ENCODE measurements at places on chromosomes 11 and 22.
A peak's percentile ranks its signal among the peaks of the same experiment; 100 is the strongest.

DNA sequence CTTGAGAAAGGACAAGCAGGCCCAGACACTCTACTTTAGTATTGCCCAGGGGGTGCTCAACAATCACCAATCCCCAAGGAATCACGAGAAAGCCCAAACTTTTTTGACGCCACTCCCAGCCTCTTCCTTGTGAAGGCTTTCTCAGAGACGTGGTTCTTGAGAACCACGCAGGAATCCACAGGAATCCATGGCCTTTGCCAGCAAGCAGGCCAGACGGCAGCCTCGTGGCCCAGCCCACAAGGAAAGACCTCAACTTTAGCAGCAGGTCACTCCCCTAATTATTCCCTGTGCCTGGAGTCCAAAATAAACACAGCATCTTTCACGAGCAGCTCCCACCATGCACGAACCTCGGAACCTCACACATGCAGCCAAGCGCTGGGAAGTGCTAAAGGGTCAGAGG lies 104.2 kb downstream of the WT1 start:
- no peak for DNase-seq

DNA sequence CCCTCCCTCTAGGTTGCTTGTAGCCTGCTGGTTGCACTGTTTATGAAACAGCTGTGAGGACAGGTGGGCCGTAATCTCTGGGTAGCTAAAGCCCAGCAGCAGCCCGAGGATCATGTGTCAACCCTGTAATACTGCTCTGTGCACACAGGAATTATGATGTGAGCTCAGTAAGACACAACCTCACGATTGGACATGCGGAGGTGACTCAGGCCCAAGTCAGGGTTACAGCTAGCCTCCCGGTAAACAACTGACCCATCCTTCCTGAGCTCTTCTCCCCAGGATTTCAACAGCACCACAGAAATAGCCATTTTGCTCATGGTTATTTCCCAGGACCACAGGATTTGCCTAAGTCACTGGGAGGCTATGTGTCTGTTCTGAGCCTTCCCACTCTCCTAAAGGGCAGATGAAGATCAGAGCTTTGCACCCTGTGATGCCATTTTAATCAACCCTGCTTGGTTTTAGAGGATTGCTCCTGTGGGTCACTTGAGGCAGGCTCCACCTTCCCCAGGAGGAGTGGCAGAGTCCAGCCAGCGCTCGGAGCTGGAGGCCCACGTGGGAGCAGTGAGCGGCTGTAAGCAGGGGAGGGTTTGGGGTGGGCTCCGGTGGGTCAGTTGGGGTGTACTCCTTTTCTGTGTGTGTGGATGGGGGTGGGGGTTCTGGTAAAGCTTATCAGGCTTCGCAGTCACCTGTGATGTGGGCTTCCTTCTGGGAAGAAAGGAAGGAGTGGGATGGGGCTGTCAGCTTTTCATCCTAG lies at the start of gene AMPD3:
AMPD3 (plus strand) TSS at position 387 of the 754 bp plus-strand sequence. CDS start 6,256 bp downstream, outside the sequence.
- DNase-seq = peak; percentile 78

DNA sequence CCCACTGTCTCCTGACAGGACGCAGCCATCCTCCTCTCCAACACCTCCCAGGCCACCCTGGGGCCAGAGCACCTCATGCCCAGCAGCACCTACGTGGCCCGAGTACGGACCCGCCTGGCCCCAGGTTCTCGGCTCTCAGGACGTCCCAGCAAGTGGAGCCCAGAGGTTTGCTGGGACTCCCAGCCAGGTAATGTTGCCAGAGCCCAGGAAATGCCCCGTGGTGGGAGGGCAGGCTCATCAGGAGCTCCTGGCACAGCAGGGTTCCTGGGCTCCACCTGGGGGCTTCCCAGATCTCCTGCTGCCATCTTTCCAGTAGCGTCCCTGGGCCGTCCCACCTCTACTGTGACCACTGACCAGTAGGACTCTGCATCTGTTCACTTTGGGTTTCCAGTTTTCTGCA lies 16.2 kb downstream of the CSF2RB start:
- DNase-seq = no peak

DNA sequence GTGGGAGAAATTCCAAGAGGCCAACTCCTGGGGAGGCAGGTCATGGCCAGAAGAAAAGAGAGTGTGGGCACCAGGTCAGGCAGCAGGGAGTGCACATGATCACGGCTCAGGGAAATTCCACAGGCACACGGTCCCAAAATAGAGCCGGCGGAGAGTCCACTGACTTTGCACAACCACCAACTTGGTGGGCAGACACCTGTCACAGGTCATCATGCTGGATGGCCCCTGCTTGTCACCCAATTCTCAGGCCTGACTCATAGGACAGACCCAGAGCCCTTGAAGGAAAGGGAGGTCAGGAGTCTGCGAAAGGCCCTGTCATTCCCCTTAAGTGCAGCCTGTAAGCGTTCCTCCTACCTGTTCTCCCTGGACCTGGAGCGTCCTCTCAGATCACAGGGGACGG lies 15.8 kb downstream of the APOL2 start:
- DNase-seq = no peak

GRCh38 chr11:11373934-11374333 lies 20.9 kb upstream of the CSNK2A3 start:
- DNase-seq = no peak

DNA sequence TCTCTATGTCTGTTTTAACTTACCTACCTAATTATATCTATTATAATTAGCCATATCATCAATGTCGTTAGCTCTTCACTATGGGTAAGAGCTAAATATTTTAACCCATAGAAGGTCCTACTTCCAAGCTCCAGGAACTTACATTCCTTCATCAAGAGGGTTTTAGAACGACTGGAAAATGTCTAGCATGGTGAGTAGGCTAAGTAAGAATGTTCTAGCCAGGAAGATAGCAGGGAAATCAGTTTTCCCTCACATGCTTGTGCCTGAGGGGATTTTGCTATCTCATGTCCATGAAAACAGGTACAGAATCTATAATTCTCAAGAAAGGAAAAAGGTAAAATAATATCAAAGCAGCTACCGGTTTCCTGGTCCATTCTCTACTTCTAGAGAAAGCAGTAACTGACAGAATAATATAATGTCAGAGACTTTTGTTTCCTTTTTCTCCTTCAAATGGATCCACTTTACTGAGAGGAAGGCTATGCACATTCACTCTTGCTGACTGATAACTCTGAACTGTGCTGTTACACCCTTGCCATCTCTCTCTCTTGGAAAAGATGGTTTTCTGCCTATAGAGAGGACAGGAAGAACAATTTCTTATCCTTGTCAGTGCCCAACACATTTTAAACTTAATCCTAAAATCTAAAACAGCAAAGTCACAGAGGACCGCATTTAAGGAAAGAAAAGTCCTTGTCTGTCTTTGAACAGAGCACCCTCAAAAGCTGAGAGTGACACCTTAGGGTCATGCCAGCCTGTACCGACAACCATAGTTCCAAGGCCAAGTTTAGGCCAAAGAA lies 67.0 kb downstream of the MAML2 start:
- no peak for DNase-seq

- no peak for DNase-seq
Measured at GRCh38 chr22:45683248-45683647, 11.6 kb downstream of the ATXN10 start.
